D721Med (cell line): ENCODE measurements at places on chromosomes 13 and 19.

- DNase-seq: no peak
Observed at GRCh38 chr13:101817898-101818297, 365.4 kb downstream of the ITGBL1 start.

DNA sequence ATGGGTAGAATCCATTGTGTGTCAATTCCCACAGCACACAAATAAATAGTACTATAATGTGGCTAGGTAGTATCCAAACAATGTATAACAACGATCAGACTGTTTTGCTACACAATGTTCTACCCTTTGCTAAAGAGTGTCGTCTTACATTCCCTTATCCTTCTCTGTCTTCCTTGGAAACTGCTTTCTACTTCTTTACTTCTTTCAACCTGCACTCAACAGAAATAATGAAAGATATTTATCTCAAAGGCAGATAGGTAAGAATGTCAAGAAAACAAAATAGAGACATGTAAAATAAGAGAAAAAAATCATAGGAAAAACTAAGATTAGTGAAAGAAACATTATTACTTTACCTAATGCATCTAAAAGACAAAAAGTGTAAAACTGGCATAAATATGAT lies 814.7 kb downstream of the PCDH9 start:
- no peak for DNase-seq

- no peak for DNase-seq
Observed at GRCh38 chr13:23825179-23825578, 64.0 kb downstream of the MIPEP start.

GRCh38 chr13:99565478-99566124 lies 64.3 kb downstream of the TM9SF2 start:
- DNase-seq: no peak

GRCh38 chr13:46206143-46206542 lies 5.6 kb upstream of the LRRC63 start:
- no peak for DNase-seq

DNA sequence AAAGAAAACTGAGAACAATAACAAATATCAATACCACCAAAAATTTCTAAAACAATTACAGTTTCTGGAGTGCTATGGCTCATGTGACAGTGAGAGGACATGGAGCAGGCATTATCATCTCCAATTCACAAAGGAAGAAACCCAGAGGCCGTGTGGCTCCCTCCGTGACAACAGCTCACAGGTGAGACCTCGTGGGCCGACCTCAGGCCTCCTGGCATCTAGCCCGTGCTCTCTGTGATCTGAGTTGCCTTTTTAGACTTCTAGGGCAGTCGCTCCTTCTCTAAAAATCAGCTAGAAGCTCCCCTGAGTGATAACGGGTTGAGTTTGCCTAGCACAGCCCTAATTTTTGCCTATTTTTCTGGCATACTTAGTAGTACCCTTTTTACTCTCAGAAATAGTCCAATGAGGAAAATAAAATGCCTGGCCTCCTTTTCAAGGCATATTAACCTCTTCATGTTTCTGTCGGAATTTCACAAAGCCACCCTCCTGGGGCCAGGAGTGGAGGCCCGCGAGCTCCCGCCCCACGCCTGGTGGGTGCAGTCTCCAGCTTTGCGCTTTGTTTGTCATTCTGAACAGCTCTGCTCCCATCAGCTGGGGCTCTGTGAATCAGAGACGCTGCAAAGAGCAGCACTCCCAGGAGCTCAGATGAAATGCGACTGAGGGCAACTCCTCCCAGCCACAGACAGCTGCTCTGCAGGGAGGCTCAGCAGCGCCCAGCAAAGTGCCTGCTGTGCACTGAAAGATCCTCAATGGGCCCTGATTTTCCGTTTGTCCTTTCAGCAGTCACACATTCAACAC lies 292.5 kb downstream of the UQCRFS1 start:
- DNase-seq: no peak

DNA sequence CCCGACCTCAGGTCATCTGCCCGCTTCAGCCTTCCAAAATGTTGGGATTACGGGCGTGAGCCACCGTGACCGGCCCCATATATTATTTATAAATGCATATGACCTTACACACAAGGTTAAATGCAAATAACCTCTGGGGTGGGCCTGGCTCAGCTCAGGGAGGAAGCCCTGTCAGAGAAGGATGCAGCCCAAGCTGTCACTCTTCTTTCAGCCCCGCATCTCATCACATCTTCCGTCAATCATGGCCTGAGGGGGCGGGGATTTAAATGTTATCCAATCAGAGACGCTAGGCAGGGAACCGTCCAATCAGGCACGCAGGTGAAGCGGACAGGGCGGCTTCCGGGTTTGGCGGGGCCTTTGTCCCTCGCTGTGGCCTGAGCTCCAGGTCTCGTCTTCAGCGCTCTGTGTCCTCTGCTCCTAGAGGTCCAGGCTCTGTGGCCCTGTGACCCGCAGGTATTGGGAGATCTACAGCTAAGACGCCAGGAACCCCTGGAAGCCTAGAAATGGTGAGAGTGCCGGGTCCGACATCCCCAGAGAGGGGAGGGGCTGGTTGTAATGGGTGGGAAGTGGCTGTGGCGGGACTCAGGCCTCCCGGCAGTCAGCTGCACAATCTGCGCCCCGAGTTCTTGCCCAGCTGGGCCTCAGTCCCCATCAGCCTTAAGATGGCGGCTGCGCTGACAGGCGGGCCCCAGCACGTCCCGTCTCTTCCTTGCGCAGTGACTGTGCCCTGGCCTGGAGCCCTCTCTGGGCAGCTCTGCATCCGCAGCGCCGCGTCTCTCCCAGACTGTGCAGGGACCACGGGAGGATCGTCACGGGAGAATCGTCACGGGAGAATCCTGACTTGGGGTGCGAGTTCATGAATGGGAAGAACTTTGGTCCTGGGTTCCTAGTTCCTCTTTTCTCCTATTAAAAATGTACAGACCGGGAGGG lies at the start of gene ZNF430:
Gene ZNF430, plus strand, starts transcription at position 360 of the 930 bp plus-strand sequence. Its CDS starts 144 bp downstream, at position 504.
- peak; percentile 41 for DNase-seq

DNA sequence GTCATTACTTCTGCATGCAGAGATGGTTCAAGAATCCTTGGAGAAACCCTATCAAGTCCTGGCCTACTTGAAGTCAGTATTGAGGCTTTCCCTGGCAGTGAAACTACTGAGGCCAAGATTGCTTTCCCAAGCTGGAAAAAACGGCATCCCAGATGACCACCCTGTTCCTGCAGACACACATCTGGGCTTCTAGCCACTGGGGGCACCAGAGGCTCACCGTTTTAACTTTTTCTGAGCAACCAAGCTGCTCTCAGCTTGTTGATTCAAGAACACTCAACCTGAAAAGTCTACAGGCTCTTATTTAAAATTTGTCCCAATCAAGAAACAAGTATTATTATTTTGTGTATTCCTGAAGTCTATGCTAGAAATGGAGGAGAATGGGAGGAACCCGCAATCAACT lies 66.6 kb downstream of the SPRYD7 start:
- no peak for DNase-seq

DNA sequence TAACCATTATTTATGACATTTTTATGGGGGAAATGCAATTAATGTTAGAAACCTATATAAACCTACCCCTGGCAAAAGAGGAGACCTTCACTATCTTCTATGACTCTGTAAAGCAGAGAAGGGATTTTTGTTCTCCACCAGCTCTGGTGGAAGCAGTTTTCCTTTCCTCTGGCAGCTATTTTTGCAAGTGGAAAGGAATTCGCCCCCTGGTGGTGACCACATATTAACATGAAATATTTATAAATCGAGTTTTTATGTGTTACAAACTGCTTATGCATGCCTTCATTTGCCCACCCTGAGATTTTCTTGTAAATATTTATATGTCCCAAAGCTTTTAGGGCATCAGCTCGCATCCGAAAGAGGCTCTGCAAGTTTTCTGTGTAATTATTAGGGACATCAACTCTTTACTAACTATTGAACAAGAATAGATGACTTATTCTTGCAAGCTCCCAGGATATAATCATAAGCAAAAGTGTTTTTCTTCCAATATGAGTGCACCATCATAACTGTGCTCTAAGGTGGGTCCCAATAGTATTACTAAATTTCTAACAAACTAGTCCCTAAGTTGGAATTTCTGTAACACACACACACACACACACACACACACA lies 62.4 kb downstream of the SERTM1 start:
- DNase-seq: peak; percentile 41

DNA sequence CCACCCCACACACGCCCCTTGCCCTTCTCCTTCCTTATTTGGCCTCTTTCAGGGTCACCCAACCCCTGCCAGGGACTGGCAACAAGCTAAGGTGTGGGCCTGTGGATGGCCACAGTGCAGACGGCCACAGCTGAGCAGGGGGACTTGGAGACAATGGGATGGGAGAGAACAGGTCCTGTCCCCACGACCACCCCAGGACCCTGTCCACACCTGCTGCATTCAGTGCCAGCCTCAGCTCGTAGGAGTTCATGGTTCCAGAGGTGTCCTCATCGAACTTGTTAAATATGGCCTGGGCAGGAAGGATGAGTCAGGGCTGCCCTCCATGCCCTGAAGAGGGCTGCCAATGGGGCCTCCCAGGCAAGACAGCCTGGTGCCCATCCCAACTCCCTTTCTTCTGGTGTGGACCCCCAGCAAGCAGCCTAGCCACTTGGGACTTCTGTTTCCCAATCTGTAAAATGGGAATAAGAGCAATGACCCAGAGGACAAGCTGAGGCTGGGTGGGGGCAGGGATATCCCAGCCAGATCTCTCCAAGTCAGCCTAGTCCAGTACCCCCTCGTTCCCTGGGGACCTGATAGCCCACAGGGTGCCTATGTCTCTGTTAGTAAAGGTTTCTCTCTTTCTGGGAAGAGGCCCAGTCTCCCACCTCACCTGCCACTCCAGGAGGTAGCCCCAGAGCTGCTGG lies 10.6 kb downstream of the CAPN12 start:
- no peak for DNase-seq

- no peak for DNase-seq
Observed at GRCh38 chr13:77034881-77035280, 7.9 kb upstream of the FBXL3 start.

DNA sequence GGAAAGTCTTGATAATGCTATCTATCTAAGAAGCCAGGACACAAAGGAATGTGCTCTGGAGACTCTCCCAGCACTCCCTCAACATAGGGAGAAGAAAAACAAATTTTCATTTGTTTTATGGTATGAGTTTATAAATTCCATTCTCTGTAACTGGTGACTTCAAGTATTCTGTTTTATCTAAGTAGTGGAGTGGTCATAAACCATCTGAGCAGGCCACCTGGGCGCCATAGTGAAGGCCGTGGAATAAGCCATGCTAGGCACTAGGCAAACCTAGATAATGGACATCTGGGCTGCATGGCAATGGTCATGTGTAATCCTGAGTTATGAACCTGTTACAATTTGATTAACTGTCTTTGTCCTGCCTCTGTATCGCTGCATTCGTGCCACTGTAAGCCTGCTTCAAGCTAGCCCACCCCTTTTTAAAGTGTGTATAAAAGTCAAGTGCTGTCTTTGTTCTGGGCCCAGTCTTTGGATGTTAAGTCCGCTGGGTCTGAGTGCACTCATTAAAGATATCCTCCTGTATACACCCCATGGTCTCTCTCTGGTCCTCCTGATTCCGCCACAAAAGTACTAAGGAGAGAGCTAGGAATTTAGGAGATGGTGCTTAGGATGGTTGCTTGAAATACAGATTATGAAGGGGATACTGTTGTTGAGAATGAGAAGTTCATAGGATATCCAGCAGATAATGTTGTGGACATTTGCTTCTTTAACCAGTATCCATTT lies 13.2 kb downstream of the GTF2F2 start:
- DNase-seq: no peak

GRCh38 chr13:112933649-112934048 lies 35.4 kb upstream of the MCF2L start:
- DNase-seq: no peak

GRCh38 chr19:4414144-4414799 lies 11.8 kb downstream of the CHAF1A start:
- no peak for DNase-seq

- DNase-seq: no peak
Observed at GRCh38 chr19:47110521-47111005, 3.0 kb downstream of the ZC3H4 start.

- no peak for DNase-seq
Observed at GRCh38 chr19:34432797-34433196, 4.6 kb downstream of the UBA2 start.

DNA sequence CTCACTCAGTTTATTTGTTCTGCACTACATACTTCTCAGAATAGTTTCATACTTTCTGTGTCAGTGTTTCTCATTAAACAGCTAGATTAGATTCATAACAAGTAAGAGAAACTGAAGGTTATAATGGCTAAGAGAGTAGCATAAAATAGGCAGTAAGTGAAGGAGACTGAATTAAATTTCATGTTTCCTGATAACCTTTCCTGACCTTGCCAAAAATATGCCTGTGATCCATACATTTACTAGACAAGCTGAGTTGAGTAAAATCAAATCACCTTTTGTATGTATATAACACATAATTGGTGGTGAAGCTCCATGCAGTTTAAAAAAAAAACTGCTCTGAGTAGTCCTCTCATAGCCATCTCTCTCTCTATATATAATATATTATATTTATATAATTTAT lies 545.3 kb upstream of the PCDH20 start:
- DNase-seq: no peak

DNA sequence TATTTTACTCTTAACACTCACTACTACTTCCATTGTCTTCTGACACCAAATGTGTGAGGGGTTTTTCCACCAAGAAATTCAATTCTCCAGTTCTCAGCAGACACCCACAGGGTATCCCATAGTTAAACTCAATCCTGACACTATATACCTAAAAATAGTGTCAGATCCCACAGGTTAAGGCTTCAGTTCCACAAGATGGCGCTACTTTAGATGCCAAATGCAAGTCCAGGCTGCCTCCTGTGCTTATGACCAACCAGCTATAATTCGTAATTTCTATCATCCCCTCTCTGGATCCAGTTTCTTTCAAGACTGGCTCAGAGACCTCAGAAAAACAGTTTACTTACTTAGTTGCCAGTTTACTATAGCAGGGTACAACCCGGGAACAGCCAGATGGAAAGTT lies 1146.2 kb upstream of the SPRY2 start:
- no peak for DNase-seq

GRCh38 chr13:65789815-65790214 lies 1440.3 kb downstream of the PCDH9 start:
- DNase-seq: no peak

DNA sequence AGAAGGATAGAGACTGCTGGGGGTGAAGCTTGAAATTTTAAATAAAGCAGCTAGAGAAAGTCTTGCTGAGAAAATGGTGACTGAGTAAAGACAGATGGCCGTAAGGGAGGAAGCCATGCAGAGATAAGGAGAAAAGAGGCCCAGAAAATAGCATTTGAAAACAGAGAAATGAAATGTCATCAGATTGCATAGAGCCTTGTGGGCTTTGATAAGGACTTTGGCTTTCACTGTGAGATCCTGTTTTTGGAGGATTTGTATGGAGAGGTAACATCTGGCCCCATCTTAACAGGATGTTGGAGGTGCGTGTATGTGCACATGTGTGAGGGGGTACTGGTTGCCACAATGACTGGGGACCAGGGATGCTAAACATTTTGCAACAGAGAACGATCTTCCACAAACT lies 19.5 kb upstream of the ATP8A2 start:
- DNase-seq: no peak
